CD8-positive, alpha-beta T cell (primary cell): ENCODE measurements at places on chromosomes 5 and 9.

DNA sequence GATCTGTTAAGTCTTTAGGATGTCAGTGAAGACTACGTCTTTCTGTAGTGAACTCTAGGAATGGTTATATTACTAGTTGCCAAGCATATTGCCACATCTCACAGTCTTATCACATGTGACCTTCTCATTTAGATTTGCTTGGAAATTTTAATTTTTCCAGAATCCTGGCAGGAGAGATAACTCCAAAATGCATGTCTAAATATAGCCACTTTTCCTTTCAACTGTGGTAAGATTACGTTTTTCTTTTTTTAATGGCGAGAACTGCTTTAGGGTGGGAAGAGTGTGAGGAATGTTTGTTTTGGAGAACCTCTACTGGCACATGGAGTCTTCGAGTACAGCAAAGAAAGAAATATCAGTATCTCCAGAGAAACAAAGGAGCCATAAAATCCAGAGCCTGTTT, 91.7 kb upstream of the ADAMTSL1 start:
- no peak for DNase-seq

DNA sequence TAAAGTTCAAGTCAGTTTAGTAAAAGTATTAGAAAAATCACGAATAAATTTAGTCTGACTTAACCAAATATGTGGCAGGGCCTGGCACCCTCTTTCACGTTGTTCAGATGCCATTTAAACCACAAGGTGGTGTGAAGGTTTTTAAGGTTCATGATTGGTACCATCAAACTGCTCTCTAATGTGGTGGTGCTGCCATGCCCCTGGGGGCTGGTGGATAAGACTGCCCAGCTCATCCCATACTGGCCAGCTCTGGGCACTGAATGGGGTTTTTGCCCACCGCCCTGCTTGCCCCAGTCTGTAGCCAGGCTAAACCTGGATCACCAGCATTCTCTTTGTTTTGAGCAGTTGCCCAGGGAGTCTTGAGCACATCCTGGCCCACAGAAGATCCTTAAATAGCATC, 159.3 kb downstream of the GABBR2 start:
- DNase-seq: no peak

DNA sequence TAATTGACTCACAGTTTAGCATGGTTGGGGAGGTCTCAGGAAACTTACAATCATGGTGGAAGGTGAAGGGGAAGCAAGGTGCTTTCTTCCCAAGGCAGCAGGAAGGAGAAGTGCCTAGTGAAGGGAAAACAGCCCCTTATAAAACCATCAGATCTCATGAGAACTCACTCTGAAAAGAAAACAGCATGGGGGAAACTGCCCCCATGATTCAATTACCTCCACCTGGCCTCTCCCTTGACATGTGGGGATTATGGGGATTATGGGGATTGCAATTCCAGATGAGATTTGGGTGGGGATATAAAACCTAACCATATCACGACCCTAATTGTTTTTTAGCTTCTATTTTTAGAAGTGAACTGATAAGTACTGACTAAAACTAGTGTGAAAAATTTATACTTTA, 1377.5 kb upstream of the DMAC1 start:
- no peak for DNase-seq

DNA sequence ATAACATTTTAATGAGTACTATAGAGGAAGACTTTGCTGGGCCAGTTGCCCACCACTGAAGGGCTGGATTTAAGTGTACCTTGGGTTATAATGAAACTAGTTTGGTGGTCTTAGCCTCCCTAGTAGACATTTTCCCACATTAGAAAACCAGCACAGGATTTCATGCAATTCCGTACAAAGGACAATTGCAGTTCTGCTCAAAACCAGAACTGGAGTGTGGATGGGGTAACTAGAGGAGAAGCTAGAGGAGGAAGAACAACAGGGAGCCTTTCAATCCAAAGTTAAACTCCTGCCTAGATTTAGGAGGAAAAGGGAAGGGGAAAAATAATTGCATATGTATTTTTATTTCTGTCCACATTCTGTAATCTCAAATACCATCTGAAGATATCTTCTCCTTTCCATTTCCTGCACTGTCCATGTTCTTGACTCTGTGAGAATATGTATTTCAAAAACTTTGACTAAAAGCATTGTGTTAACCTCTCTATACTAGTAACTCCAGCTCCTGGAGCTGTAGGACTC, 97.5 kb upstream of the SSBP2 start:
- DNase-seq: no peak

- DNase-seq: no peak
These were observed 26.1 kb downstream of the PLPPR1 start for GRCh38 chr9:101054657-101055056.

DNA sequence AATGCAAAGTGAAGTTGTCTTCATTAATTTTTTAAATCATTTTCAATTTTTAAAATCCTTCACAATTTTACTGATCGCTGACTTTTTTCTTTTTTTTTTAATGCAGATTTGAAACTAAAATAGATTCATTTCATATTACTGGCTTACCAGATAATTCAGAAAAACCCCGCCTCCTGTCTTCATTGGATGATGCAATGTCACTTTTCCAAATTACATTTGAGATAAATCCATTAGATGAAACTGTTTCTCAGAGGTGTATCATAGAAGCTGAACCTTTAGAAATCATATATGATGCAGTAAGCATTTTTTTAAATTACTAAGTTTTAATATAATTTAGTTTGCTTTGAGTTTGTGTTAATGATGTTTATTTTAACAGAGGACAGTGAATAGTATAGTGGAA, 60.6 kb downstream of the VPS13A start:
- no peak for DNase-seq

DNA sequence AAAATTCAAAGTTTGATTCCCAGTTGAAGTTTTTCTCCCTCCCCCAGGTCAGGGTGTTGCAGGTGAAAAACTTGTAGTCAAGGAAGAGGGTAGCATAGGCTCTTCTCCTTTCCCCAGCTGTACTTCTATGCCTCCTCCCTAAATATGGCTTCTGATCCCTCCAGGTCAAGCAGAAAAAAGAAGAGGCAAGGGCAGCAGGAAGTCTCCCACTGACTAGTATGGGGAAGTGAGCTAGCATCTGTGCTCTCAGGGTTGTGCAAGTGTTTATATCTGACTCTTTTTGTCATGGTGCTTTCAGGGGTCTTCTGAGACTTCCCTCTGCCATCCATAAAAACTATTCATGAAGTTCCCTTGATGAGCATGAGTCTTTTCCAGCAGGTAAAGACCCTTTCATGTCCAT, 76.0 kb downstream of the ATPSCKMT start:
- DNase-seq: no peak

DNA sequence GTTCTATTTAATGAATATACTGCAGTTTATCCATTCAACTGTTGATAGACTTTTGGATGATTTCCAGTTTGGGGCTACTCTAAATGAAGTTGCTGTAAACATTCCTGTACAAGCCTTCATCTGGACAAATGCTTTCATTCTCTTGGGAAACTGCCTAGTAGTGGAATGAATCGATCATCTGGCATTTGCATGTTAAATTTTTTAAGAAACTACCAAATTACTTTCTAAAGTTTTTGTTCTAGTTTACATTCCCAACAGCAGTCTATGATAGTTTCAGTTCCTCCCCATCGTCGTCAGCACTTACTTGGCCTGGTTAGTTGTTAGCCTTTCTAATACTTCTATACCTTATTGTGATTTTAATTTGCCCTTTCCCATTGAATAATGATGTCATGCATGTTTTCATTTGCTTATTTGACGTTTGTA, 306.3 kb downstream of the FER start:
- DNase-seq: no peak

GRCh38 chr5:1195916-1196315, 5.5 kb upstream of the SLC6A19 start:
- DNase-seq: no peak

DNA sequence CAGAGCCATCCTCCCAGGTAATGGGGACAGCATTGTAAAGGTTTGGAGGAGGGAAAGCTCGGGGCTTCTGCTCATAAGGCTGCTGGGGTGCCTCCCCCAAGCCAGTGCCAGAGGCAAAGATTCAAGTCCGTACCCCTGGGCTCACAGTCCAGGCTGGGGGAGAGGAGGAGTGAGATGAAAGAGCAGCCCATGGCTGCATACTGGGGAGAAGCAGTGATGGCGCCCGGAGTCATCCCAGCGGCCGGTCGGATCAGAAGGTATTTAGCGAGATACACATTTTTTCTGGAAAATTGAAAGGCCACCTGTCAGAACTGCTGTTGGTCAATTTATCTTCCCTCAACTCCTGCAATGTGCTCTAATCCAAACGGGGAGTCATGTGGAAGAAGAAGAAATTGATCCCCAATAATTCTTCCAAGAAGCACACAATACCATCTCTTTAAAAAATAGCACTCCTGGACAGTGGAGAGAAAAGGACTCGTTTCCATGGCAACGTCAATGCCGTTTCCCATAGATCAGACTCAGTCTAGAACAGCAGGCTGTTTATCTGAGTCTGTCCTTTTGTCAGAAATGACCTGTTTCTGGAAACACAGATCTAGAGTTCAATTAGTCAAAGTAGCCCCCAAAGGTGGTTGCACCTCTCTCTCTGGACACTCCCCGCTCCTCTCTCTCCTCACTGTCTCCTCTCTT, 65.9 kb downstream of the NSG2 start:
- DNase-seq: no peak

DNA sequence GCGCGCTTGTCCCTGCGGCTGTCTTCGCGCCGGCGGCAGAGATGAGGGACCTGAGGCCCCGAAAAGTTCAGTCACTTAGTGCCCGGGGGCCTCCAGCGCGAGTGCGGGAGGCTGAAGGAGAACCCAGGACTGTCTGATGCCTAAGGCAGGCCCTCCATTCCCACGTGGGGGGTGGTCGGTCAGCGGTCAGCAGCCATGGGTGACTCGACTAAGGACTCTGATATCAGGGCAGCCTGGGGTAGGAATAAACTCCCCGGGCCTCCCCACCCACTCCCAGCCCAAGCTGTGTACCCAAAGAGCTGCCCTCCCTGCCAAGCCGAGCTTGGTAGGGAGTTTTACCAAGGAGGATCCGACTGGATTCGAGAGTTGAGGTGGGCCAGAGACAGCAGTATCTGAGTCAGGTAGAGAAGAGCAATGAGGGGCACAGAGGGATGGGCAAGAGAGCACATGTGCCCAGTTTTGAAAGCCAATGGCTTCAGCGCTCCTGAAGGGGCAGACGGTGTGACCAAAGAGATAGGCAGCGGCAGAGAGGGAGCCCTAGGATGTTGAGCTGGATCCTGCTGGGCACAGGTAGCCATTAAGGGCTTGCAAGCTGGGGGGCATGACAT, 787 bp downstream of the FGFR4 start:
- DNase-seq: no peak

GRCh38 chr9:127250896-127251391, 13.6 kb upstream of the GARNL3 start:
- no peak for DNase-seq

GRCh38 chr9:128243215-128244018, 32.4 kb downstream of the GOLGA2 start:
- DNase-seq: no peak

DNA sequence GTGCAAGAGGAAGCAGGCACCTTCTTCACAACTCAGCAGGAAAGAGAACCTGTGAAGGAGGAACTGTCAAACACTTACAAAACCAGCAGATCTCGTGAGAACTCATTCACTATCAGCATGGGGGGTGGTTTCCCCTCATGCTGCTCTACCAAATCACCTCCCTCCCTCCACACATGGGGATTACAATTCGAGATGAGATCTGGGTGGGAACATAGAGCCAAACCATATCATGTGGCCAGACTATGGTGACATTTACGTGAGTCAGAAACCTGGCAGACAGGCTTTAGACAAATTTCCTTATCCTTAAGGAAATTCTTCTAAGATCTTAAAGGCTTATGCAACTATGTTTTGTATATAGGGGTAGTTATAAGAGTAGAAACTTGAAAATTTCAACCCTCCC, 8.7 kb upstream of the AOPEP start:
- no peak for DNase-seq

GRCh38 chr5:93580927-93581445, at the start of gene NR2F1-AS1:
Gene NR2F1-AS1, minus strand, starts transcription at chr5:93581219.
- DNase-seq: peak; percentile 36

- DNase-seq: no peak
These were observed 28.6 kb upstream of the NSMF start for GRCh38 chr9:137487454-137488326.

- DNase-seq: peak; percentile 55
These were observed 17.2 kb downstream of the OR2S2 start for GRCh38 chr9:35940458-35941407.

DNA sequence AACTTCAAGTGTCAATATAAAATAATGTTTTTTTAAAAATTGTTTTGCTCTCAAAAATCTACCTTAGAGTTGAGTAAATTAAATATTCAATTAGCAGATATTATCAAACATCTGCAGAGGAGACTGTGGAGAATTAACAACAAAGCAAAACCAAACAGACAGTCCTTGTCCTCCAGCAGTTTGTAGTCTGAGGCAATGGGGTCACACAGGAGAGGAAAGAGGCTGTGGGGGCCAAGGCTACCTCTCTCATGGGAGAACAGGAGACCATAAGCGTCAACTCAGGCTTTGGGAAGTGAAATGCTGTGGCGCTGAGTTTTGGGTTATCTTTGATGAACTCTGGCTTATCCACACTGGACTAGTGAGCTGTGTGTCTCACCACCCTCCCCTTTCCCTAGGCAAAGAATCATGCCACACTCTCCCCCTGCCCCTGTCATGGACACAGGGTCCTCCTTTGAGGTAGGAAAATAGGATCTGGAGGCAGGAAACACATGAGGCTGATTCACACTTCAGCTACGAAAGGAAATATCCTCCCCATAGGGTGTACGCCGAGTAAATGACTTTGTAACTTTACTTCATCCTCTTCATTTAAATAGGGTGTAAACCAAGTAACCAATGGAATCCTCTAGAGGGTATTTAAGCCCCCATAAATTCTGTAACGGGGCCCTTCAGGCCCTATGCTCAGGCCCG, 152.7 kb downstream of the FSTL4 start:
- no peak for DNase-seq

GRCh38 chr5:61732796-61733195, 400.7 kb downstream of the ZSWIM6 start:
- no peak for DNase-seq

GRCh38 chr5:150781706-150782614, 3.4 kb downstream of the SMIM3 start:
- no peak for DNase-seq

- no peak for DNase-seq
These were observed 24.6 kb upstream of the QSOX2 start for GRCh38 chr9:136270173-136270705.

GRCh38 chr5:114581136-114581535, 219.3 kb downstream of the KCNN2 start:
- no peak for DNase-seq

- DNase-seq: no peak
These were observed 127.1 kb upstream of the GLRA1 start for GRCh38 chr5:152051499-152052454.

DNA sequence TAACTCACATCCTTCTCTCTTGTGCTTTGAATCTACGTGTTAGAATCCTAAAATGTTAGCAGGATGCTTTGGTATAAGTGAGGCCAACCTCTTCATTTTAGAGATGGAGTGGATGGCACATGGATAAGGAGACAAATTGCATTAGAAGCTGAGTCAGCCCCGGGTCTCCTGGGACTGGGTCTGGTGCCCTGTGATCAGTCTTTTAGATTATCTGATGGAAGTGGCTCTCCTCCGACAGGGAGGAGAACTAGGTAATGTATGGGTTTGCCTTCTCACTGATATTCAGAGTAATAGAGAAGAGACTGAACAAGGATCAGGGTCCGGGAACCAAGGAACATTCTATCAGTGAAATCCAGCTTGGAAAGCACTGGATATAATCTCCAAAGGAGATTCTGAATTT, 74.9 kb upstream of the TNFSF8 start:
- DNase-seq: no peak
